ENCODE measurements at places on chromosomes 13 and 19. TPM values are rescaled to one million over a fixed set of nuclear protein-coding genes. Genes with fewer than 3 reads are reported as not detected.
A peak's percentile ranks its signal among the peaks of the same experiment; 100 is the strongest.

Gene CDX2
- not detected for polyA plus RNA-seq

Gene EMP3
- 565 TPM for polyA plus RNA-seq

Gene C1QTNF9
- not detected for polyA plus RNA-seq

Gene KRTDAP
- not detected for polyA plus RNA-seq

Gene COL4A1
- polyA plus RNA-seq: 379 TPM

DNA sequence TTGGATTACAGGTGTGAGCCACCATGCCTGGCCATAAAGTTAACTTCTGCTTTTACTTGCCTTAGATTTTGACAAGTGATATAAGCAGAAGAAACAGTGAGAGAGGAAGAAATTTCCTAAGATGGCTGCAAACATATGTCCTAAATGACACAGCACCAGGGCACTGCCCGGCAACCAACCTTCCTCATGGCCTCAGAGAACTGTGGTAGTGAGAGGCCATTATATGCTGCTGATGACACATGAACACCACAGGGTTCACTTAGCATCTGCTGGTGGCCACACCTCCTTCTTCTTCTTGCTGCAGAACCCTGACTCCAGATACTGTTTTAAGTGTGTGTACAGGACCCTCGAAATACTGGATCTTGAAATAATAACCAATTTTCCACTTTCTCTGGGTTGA, 88.2 kb downstream of the KCTD12 start:
- DNase-seq: no peak

DNA sequence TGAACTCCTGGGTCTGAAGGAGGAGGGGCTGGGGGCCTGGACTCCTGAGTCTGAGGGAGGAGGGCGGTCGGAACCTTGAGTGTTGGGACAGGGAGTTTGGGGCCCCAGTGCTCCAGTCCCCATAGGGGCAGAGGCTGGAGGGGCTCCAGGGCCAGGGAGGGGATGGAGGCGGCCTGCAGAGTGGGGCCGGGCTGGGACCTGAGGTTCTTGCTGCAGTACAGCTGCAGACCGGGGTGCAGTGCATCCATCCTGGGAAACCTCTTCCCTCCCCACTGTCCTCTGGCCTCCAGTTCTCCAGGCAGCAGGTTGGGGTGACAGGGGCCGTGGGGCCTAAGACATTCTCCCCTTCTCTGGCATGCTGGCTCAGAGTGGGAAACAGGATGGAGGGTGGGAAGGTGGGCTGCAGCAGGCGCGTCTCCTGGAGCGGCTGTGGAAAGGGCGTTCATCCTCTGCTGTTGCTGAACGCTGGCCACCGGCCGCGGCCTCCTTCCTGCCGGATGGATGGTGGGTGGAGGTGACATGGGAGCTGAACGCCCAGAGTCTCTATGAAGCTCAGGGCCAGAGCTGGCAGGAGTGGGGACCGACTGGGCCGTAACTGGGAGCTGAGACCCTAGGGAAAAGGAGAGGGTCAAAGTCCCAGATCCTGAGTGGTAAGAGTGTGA, 1.6 kb downstream of the BRSK1 start:
- DNase-seq: no peak

DNA sequence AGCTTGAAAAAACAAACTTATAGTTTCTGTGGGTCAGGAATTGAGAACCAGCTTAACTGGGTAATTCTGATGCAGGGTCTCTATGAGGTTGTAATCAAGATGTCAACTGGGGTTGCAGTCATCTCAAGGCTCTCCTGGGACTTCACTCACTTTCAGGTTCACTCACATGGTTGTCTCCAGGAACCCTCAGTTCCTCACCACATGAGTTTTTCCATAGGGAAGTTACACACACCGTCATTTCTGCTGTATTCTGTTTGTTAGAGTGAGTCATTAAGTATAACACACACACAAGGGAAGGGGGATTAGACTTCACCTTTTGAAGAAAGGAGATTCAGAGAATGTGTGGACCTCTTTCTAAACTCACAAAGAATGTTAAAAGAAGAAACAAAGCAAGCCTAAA, 34.9 kb upstream of the MLNR start:
- DNase-seq: peak; percentile 7

GRCh38 chr13:94228763-94229162, 250.7 kb downstream of the DCT start:
- no peak for DNase-seq

GRCh38 chr19:10158071-10158470, 36.7 kb downstream of the DNMT1 start:
- DNase-seq: no peak

GRCh38 chr19:42831221-42832019, 48.1 kb downstream of the PSG1 start:
- no peak for DNase-seq

- DNase-seq: no peak
These were observed 23.6 kb upstream of the CEBPA start for GRCh38 chr19:33325920-33326319.

- DNase-seq: no peak
These were observed 4.5 kb upstream of the SHISA7 start for GRCh38 chr19:55447421-55448174.

Data from endothelial cell of umbilical vein (primary cell).